Activated T-helper 1 cell treated with anti-CD3 and anti-CD28 coated beads, Interleukin-2, amount 50 U/mL, for 16 hours (primary cell): ENCODE measurements at places on chromosomes 4 and X.

DNA sequence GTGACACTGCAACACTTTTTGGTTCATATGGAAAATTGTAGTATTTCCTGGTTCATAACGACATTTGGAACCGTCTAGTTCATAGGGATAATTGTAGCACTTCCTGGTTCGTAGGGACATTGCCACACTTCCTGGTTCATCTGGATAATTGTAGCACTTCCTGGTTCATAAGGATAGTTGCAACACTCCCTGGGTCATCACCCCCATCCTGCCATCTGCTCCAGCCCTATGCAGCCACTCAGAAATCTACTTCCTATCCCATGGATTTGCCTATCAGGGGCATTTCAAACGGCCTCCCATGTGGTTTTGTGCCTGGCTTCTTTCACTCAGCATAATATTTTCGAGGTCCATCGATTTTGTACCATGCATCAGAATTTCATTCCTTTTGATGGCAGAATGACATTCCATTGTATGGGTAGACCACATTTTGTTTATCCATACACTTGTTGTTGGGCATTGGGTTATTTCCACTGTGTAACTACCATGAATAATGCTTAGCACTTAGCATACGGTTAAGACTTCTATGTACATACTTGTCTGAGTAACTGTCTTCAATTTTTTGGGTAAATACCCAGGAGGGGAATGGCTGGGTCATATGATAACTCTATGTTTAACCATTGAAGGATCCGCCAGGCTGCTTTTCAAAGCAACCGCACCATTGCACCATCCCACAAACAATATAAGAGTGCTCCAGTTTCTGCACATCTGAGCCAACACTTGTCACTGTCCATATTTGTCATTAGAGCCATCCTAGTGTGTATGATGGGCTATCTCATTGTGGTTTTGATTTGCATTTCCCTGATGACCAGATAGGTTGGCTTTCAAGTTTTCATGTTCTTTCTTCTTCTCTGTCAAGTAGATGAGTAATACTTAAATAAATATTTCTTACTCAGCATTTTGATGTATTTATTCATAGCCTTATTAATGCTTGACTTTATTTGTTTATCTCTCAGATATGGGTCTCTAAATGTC lies 58.3 kb upstream of the CD99 start:
- DNase-seq, result no peak

- DNase-seq, result no peak
These were observed 104.3 kb downstream of the PARM1 start for GRCh38 chr4:75037252-75037651.

DNA sequence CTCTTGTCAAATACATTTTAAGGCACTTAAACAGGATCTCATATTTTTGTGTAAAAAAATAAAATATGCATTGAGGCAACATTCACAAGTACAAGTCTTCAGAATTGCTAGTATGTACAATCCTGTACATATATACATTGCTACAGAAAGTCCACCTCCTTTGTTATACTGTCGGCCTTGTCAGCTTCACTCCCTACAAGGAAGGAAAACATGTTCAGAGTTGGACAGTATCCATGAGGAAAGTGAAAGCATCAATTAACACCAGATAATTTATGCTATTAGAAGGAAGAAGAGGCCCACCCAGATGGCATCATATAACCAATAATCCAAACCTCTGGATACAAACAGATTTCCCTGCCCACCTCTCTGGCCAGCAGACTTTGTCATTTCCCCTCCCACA lies 42.0 kb downstream of the REELD1 start:
- no peak for DNase-seq

- no peak for DNase-seq
These were observed 31.6 kb downstream of the CDKL5 start for GRCh38 chrX:18457000-18457399.
